ENCODE measurements at places on chromosomes 12 and 14.

DNA sequence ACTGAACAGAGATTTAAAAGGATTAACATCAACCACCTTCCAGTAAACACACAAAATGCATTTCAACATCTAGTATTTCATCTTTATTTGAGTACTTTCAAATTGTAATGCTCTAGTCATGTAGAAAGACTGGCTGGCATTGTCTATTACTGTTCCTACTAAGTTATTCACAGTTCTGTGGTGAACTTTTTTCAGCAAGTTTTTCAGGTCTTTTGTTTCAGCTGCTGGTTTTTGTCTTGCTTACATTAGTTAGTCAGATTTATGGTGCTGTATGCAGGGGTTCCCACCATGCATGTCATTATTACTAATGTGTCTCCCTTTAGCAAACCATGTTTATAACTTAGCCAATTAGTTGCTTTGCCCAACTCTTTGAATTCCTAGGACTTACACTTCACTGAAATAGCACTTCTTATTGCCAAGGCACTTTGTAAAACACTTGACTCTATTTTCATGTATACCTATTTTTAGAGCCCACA lies 253.4 kb upstream of the KITLG start:
- DNase-seq = peak; percentile 52

DNA sequence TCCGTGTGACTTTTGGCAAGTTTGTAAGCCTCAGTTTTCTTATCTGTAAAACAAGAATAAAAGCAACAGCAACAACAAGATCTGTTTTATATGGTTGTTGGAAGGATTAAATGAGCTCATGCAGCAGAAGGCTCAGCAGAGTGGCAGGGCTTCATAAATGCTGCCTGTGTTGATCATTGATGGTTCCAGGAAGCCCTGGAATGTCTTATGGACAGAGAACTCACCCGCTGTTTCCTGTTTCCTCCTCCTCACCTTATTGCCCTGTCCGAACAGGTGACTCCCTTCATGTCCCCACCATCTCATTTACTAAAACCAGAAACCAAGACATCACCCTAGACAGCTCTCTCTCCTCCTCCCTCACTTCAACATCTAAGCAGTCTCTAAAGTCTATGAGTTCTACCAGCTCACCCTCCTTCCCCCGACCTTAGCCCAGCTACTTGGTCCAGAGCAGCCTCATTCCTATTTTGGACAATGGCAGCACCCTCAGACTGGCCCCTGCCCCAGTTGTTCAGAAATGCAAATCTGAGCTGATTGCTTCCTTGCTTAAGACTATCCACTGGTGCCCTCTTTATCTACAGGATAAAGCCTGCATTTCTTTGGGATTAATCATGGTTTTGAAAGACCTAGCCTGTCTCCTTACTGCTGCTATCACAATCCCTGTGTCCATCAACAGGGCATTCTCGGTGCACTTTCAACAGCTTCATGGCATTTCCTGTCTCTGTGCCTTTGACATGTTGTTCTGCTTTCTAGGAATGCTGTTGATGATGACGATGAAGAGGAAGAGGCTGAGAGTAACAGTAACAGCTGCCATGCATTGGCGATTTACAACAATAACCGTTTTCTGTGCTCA lies 21.4 kb upstream of the GSG1 start:
- peak; percentile 74 for DNase-seq

- DNase-seq = no peak
Measured at GRCh38 chr14:22554498-22555383, 34.3 kb downstream of the DAD1 start.

- DNase-seq = no peak
Measured at GRCh38 chr14:73780896-73781295, 66.7 kb upstream of the PNMA1 start.

GRCh38 chr14:42173206-42173605 lies 566.5 kb downstream of the LRFN5 start:
- DNase-seq = no peak

- no peak for DNase-seq
Measured at GRCh38 chr12:126601184-126602170, 1536.2 kb downstream of the AACS start.

- DNase-seq = no peak
Measured at GRCh38 chr14:95043732-95044462, 113.4 kb downstream of the DICER1 start.

GRCh38 chr12:7207866-7208625 lies 18.6 kb downstream of the PEX5 start:
- no peak for DNase-seq

GRCh38 chr14:34872822-34873588 lies 2.2 kb downstream of the BAZ1A start:
- DNase-seq = peak; percentile 28

DNA sequence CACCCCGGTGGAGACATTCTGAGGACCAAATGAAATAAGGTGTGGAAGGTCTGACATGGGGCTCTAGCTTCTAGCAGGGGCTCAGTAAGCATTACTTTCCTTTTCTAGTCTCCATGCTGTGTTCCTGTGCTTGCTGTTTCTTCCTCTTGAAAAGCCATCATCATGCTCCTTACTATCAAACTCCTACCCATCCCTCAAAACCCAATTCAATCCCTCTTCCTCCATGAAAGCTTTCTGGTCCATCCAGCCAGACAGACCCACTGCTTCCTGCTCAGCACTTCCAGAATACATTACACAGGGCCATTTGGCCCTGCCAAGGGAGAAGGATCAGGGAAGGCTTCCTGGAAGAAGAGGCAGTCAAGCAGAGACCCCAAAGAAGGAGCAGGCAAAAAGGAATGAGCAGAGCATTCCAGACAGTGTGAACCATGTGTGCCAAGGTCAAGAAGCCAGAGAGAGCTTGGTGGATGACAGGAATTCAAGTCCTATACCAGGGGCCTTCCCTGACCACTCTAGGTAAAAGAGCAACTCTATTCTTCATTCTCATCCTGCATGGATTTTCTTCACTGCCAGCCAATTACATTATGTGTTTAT lies 59.5 kb downstream of the NUAK1 start:
- DNase-seq = no peak

DNA sequence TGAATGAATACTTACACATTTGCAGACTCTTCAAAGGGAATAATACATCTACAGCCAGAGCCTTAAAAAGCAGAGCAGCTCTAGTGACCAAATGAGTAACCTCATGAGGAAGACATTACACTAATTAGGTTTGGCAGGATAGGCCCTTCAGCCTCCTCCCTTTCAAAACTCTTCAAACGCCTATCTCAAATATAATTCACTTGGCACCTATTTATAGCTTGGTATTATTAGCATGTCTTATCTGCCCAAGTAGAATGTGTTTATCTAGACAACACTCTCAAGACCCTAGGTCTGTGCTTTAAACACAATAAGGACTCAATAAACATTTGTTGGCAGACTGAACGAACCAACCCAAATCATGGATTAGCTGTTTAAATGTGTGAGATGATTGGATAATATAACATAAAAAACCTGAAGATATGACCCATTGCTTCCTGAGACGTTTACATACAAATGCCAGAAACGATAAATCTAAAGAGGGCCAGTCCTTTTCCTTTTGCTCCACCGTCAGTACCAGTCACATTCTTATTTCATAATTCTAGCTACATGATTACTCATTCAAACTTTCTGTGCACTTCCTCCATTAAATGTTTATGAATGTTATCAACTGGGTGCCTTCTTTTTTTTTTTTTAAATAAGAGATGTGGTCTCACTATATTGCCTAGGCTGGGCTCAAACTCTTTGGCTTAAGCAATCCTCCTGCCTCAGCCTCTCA lies 123.3 kb downstream of the CEP83 start:
- no peak for DNase-seq

DNA sequence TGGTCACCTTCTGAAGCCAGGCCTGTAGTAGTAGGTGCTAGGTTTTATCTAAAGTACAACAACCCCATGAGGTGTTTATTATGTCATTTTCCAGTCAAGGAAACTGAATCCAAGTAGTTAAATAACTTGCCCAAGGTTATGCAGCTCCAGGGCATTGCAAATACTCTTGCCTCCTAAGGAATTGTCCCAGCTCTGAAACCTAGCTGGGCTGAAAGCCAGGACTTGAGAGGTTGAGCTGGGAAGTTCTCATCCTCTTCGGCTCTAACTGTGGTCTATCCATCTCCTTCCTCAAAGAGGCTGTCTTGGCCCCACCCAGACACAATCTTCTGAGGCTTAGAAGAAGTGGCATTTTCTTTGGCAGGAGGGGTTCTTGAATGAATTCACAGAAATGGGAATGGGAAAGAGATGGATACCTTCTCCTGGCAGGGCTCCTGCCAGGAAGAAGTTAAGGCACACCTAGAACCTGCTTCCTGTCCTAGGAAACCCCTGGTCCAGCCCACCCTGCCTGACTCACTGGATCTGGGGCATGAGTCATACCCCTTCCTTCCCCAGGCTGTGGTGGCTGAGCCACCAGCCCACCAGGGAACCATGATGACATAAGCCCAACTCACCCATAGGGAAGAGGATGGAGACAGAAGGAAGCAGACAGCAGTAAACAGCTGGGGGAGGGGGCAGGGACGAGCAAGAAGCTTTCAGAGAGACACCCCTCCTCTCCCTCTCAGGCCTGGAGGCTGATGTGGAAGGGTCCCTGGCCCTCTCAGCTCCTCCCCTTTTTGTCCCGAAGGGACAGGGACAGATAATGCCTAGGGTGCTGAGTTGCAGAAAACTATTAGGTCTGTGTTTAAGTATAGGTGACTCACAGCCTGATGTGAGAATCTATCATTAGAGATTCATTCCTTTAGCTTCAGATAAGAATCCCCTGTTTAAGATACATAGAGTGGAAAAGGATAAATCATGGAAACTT lies 2.1 kb upstream of the PLEK2 start:
- DNase-seq = peak; percentile 90

DNA sequence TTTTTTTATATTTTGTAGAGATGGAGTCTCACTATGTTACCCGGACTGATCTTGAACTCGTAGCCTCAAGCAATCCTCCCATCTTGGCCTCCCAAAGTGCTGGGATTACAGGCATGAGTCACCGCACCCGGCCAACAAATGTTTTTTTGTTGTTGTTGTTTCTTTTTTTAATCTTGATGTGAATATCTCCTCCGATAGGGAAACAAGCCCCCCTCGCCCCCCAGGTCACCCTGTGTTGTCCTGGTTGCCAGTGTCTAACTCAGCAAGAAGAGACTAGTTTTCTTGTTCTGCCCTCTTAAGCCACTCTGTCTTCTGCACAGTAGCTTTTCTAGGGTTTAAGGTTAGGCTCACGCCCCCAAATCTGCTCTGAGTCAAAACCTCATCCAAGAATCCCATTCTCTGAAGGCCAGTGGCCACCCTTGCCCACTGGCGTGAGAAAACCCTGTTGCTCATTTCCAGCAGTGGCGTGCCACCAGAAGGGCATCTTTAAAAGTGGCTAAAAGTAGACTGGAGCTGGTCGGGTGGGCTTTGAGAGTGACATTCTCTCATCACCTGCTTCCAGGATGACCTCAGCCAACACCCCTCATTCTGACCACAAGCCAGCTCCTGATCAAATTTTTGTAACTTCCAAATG lies 42.7 kb downstream of the C14orf132 start:
- no peak for DNase-seq

DNA sequence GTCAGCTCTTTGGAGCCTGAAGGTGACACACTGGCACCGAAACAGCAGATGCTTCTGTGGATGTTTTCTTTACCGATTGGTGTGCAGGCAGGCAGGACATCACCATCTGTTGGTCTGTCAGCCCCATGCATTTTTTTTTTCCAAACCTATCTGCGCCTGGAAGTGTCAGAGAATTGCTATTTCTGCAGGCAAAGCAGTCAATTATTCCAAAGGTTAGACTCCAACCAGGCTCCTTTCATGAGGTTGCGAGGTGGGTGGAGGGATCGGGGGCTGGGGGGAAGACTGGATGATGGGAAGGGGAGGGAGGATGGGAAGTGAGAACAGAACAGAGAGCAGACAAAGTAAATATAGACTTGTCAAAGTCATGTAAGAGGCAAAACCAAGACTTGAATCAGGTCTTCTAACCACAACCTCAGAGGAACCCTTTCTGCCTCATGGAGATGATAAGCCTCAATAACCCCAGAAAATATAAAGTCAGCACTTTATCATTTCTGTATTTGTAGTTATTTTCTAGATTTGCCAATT lies 117.7 kb downstream of the OTOGL start:
- no peak for DNase-seq

GRCh38 chr12:117872546-117873169 lies 96.1 kb downstream of the KSR2 start:
- DNase-seq = no peak
